ENCODE measurements at places on chromosomes 5 and 9.

- DNase-seq = no peak
Measured at GRCh38 chr5:152437866-152438265, 32.8 kb upstream of the NMUR2 start.

GRCh38 chr5:64519263-64519662 is 13.4 kb downstream of the RGS7BP start:
- DNase-seq = no peak

DNA sequence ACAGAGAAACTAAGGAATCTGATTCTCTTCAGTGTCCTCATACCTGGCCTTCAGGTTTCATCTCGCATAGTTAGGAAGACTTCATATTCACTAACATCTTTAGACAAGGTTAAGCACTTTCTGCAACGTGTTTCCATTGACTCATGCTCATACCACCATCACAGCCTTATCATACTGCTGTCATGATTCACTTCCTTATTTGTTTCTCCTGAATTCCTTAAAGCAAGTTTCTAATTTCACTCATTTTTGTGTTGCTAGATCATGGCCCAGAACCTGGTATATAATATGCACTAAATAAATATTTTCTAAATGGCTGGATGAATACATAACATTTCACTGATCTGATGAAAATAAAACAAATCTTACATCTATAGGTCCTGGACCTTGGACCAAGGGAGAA is 472.9 kb downstream of the PRELID2 start:
- DNase-seq = peak; percentile 69

- no peak for DNase-seq
Measured at GRCh38 chr5:153907170-153907775, 131.4 kb downstream of the FAM114A2 start.

GRCh38 chr5:65121880-65122436 is 353.2 kb downstream of the CWC27 start:
- DNase-seq = peak; percentile 85

DNA sequence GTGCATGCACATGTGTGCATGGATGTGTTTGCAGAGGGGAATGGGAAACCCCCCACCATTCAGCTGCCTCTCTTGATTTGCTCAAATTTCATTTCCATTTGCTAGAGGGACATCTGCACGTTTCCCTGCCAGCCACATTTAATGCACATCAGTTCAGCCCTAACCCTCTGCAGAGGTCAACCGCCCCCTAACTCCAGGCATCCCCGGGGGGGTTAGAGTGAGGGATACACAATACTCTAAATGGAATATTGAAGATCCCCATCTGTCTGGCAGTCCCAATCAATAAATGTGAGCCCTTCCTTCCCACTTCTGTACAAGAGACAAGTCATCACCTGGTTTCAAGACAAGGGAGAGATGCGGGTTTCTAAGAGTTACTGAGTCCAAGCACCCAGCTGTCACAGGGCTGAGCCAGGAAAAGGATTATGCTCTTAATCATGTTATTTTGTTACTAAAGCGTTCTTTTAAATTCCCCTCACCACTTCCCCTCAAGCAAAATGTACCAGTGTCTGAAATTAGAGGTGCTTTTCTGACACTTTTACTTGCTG is 134.1 kb downstream of the SEMA6A start:
- DNase-seq = no peak

DNA sequence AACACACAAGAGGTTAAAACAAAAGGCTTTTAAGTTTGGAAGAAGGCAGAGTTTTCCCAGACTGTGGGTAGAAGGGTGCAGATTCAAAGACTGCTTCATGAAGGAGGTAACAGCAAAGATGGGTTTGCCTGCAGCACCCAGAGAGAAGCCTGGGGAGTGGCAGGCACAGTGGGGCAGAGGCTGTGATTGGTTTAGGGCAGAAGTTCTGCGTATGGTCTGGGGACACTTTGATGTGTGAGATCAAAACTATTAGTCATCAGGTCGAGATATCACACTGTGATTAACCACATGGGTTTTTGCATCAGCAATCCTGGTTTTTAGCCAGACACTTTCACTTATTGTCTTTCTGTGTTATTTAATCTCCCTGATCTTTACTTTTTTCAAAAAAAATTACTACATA is 188.8 kb upstream of the GLRA1 start:
- DNase-seq = no peak

- no peak for DNase-seq
Measured at GRCh38 chr9:82140471-82140870, 151.9 kb downstream of the SPATA31D1 start.

DNA sequence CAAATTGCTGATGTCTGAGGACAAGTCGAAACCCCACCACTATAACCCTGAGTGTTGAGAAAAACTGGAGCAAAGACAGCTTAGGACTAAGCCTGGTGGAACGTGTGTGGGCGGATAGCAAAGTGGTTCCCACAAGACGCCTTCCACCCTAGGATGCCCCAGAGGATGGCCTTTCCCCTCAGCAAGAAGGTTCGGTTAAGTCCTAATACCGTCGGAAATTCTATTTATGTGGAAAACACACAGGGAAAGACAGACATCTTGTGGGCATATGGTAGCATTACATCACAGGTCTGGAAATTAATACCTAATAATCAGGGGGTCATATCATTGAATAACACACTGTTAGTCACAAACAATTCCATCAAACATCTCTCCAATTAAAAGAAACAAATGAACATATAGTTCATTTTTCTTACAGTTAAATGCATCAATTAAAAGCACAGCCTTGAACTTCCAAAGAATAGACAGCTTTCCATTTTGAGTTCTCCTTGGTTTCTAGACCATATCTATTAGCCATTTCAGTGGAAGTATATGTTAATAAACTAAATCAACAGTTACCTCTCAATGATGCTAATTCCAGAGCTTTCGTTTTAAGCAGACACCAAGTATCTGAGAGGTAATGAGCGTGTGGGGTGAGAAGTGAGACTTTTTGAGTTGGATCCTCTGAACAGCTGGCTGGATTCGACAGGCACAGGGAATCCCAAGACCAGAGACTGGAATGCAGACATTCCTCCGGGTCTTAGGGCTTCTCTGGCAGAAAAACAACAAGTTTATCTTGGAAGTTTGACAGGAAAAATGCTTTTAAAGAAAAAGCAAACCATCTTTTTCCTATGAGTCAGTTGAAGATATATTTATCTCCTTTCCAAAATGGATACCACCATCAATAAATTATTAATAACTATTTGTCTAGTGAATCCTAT is 2.9 kb upstream of the ICE1 start:
- peak; percentile 73 for DNase-seq

- no peak for DNase-seq
Measured at GRCh38 chr5:154315196-154315595, 124.7 kb downstream of the GALNT10 start.

GRCh38 chr9:34457266-34458012 is 931 bp downstream of the FAM219A start:
- peak; percentile 56 for DNase-seq
